ENCODE measurements at places on chromosomes 13 and 19.

- DNase-seq = no peak
Observed at GRCh38 chr13:109154966-109155761, 525.8 kb downstream of the MYO16 start.

GRCh38 chr19:20660473-20661140 lies 764 bp downstream of the ZNF626 start:
- peak; percentile 58 for DNase-seq

GRCh38 chr19:50516964-50517703 lies 3.4 kb upstream of the ASPDH start:
- DNase-seq = no peak

DNA sequence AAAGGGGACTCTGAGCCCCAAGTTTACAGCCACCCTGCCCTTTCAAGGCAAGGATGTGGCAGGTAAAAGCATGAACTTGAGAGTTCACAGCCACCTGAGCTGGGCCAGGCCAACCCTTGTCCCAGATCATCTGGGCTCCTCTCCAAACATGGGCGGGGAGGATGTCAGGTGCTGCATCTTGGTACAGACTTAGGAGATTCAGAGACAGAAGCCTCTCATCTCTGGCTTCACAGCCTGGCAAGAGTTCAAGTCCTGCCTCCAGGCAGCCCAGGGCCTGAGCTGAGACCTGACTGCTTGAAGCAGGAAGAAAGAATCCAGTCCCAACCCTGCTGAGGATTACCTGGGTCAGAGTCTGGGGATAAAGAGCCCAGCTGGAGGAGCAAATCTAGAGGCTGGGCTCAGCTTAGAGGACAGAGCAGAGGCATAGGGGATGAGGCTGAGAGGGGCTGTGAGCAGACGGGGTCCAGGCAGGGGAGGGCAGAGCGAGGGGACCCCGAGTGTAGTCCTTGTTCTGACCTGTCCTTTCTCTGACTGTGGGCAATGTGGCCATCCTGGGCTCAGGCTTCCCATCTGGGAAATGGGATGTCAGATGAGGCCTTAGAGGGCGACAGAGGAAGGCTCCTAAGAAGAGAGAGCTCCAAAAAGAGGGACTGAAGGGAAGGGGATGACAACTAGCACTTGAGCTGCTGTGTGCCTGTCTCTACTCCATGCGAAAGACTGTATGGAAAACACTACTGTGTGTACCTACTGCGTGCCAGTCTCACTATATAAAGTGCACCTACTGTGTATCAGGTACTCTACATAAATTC lies 6.6 kb upstream of the OR10H5 start:
- DNase-seq = peak; percentile 55

DNA sequence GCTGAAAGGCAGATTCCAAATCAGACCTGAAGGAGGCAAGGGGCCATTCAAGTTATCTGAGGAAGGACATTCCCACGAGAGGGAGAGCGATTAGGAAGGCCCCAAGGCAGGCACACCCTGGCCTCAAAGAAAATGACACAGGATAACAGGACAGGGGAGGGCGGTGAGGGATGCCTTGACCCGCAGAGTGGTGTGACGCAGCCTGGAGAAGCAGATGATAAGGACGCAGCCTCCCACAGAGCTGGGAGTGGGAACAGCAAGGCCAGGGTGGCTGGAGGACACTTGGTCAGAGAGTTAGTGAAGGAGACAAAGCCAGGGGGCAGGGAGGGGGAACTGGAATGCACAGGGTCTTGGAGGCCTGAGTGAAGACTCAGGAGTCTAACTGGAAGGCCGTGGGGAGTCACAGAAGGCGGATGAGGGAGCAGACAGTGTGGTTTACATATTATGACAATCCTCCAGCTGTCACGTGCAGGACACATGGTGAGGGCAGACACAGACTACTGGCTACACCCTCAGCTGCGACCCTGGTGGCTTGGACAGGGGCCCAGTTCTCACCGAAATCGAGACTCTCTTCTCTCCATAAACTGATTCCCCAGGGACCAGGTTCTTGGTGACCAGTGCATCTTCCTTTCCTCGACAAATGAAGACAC lies 5.8 kb upstream of the DYRK1B start:
- no peak for DNase-seq

- no peak for DNase-seq
Observed at GRCh38 chr13:66222127-66222526, 1008.0 kb downstream of the PCDH9 start.

GRCh38 chr13:98890186-98890585 lies 87.7 kb downstream of the DOCK9 start:
- no peak for DNase-seq

DNA sequence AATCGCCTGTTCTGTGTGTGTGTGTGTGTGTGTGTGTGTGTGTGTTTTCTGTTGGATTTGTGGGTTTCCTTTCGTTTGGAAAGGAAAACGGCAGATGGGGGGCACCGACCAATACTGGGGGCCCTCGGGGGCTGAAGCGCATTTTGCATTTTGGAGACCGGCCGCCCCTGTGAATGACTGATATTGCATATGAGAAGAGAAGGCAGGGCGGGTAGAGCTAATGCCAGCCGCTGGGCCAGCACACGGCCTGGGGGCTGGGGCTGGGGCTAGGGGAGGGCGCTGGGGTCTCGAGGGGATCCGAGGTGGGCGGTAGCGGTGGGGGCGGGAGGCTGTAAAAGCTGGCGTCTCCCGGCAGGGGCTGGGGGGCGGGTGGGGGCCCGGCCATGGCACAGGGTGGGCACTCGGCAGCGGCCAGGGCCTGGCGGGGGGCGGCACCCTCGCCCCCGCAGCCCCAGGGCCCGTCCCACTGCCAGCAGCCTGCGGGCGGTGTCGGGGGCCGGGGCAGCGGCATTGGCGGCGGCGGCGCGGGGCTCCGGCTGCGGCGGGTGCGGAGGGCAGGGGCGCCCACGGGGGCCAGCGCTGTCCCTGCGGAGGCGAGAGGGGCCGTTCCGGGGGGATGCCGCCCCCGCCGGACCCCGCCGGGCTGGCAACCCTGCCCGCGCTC lies 11.2 kb downstream of the ANO8 start:
- no peak for DNase-seq

All from ureter (tissue), 1 donor.